ENCODE measurements at places on chromosomes 3 and 15.

GRCh38 chr15:100650685-100651084 lies 48.3 kb downstream of the ASB7 start:
- no peak for DNase-seq

- DNase-seq = no peak
Measured at GRCh38 chr15:62878070-62878469, 164.5 kb upstream of the TPM1 start.

DNA sequence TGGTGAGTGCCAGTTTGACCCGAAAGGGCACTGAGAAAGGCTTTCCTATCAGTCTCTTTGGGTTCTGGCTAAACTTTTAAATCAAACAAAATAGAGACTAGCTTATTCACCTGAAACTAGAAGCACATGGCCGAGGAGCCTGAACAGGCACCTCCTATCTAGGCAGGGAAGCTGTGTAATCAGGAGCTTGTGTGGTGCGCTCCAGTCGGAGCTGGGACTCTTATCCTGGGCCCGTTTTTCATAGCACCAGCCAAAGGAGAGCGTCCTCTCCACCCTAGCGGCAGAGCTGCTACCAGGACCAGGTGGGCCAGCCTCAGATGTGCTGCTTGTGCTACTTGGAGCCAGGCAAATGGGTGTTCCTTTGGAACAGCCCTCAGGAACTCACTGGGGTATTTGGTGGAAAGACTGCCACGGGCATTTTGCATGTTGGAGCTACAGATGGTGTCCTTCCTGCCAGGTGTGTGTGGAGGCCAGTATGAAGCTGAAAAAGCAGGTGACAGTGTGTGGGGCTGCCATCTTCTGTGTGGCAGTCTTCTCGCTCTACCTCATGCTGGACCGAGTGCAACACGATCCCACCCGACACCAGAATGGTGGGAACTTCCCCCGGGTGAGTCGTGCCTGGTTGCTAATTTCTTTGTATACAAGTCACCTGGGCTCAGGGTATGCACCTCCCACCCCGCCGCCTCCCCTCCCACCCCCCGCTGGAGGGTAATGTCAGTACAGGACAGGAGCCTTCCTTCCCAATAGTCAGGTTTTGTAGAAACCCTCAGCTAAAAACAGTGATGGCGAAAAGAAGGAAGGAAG lies 833 bp downstream of the MAN2A2 start:
- DNase-seq = no peak

DNA sequence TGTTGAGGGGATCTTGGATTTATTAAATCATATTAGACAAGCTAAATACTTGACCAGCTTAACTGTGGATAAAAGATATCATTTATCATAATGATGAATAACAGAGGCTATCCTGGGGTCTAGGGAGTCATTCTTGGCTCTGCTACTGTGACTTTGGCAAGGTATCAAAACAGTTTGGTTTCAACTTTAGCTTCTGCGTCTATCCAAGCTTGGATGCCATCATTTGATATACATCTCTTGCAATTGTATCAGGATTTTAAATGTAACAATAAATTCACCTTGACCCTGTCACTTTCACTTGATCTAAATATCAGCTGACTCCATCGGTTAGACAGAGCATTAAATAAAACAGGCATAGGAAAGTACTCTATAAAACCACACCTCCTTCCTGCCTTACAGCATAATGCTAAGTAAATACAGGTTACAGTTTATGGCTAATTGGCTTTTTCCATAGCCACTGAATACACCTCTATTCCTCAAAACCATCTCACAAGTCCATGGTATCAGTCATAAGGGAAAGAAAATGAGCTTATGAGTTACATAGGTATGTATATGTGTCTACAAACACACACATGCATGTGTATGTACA lies 262.9 kb downstream of the CTNNB1 start:
- DNase-seq = no peak

- DNase-seq = no peak
Measured at GRCh38 chr15:59994888-59995557, 9.1 kb upstream of the FOXB1 start.

DNA sequence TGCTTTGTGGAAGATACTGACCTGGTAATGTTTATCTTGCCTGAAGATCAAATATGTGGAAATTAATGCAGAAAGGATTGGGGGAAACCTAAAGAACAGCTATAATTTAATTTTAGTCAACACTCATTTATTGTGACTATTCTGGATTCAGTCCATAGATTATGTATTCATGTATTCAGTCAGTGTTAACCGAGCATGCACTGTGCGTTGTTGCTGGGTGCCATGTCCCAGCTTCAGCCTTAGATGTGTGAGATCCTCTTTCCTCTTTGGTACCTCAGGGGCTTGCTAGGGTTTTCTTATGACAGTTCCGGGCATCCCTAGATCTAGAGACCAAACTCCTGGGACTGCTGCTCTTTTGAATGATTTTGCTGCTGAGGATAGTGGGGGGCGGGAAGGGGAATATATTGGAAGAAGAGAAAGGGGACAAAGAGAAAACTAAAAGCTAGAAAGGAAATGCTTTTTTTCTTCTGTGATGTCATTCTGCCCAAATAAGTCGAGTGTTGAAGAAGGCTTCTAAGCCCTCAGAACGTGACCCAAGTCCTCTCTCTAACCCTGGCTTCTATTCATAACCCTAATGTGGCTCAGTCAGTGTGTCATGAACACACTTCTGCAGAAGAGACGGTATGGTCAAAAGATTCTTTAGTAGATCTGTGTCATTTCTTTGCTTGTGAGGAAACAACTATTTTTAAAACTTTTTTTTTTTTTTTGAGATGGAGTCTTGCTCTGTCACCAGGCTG lies 33.5 kb downstream of the STARD9 start:
- no peak for DNase-seq

DNA sequence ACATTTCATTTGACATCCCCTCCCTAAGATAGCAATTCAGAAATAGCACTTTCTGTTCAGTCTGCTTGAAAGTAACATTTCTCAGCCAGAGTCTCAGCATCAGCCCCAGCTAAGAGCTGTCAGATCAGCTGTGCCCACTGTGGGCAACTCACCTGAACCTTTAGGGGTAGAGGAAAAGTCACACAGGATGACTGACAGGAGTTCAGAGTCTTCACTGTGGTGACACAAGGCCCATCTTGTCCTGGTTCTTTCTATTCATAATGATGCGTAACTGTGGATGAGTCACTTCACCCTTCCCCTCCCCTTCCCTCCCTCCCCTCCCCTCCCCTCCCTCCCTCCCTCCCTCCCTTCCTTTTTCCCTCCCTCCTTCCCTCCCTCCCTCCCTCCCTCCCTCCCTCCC lies 96.1 kb upstream of the RASGRP1 start:
- DNase-seq = no peak

DNA sequence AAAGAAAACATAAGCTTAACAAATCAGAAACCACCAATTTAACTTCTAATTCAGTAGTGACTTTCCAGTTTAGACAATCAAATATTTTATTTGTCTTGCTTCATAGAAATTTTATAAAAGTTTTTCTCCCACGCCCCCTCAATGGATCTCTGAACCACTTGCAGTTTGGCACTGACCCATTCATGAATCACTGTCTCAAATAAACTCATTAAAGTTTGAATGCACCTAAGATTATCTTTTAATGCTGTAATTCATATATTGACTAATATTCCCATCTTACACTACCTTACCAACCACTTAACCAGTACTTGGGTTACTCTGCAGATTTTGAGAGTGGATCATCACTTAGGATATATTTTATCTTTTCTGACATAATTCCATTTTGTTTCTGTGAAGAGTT lies 880.2 kb downstream of the OTOL1 start:
- no peak for DNase-seq

DNA sequence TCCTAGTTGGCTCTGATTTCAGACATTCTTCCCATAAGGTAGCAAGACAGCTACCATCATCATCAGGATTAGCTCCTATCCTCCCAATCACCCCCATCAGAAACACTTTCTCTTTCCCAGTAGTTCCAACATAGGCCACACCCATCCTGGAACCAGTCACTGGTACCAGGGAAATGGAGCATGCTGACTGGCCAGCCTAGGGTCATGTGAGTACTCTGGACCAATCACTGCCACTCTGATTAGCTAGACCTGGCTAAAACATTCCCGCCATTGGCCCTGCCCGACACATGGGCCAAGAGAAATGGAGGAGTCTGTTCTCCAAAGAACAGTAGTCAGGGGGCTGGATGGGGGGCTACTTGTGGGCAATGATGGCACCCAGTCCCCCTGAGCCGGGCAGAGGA lies 12.4 kb downstream of the EFCC1 start:
- no peak for DNase-seq

GRCh38 chr3:5123937-5124336 lies 1.8 kb downstream of the ARL8B start:
- no peak for DNase-seq

- DNase-seq = no peak
Measured at GRCh38 chr3:155385896-155386625, 92.6 kb upstream of the STRIT1 start.

- no peak for DNase-seq
Measured at GRCh38 chr3:152383136-152383606, 114.4 kb downstream of the MBNL1 start.

DNA sequence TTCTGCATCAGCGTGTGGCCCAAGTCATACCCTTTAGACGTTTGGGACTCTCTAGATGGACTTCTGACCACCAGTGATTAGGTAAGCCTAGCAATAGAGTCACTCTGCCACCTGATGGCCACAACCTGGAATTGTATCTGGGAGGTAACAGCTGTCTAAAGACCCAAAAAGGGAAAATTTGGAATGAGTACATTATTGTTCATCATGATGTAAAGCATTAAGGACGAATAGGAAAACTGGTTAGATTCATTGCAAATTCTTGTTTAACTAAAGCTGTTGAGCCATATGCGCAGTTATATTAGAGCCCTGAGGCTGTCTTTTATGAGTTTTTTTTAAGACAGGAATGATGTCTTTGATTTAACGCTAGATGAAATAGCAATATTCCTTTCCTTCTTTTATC lies 63.6 kb downstream of the FAM81A start:
- no peak for DNase-seq
